ENCODE measurements at places on chromosomes 2 and 18.

DNA sequence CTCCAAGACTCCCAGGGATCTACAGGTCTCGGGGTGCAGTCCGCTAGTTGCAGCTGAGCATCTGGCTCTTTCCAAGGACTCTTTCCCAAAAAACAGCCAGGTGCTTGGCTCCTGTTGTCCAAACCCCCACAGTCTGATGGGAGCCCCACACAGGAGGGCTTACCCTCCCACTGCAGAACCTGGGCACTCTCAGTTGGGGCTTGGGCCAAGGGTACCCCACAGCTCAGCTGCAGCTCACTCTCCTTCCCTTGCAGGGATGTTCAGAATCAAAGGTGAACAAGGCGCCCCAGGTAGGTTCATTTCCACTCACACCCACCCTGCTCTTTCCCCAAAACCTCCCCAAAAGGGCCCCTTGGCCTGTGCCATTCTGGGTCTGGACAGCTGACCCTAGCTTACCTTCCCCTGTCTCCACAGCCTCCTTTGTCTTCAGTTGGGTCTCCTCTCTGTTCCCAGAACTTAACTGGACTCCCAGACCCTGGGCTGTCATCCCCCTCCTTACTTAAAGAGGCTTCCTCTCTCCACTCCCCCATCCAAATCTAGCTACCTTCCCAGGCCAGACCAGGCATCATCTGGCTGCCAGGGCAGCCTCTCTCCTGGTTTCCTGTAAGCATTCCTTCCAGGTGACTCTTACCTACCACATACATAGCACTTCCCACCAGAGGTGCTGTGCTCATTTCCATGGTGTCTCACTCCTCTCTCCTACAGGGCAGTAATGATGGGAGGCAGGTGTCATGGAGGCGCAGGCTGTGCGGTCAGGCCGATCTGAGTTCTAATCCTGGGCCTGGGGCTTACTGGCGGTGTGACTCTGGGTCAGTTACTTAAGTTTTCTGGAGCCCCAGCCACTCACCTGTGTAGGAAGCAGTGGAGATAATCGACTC lies 29.5 kb downstream of the MARCO start:
- DNase-seq, result peak; percentile 3

GRCh38 chr2:231188506-231189170 lies 9.8 kb upstream of the ARMC9 start:
- DNase-seq, result no peak

- no peak for DNase-seq
Observed at GRCh38 chr2:124289615-124290014, 264.5 kb downstream of the CNTNAP5 start.

DNA sequence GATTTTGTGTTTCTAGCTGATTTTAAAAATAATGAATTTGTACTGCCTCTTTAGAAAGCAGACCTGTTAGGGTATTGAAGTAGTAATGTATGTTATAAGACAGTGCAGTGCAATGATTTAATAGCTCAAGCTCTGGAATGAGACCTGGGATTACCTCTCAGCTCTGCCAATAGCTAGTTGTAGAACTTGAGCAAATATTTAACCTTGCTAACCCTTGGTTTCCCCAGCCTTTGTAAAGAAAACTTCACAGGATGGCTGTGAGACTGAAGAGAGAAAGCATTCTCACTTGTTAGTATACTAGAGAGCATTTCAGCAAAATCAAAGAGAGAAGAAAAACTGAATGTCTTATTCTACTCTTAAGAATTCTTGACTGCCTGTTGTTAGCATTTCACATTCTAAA lies 293.9 kb downstream of the KIAA1328 start:
- DNase-seq, result no peak

DNA sequence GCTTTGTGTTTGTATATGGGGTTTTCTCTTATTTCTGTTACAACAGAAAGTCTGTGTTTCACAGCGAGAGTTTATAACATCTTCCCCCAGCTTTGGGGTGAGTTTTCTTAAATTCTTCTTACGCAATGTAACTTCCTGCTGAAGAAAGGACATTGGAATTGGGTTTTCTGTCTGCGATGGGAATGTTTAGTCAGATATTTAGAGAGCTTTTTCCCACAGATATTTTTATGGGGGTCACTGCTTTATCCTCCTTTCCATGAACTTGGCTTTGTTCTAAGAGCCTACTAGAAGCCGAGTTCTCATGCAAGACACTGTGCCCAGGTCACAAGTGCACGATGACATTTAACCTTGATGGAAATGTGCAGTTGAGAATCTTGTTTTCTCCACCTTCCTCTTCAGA lies 22.1 kb downstream of the B3GNT2 start:
- no peak for DNase-seq

- no peak for DNase-seq
Observed at GRCh38 chr2:218960309-218961165, 1.1 kb downstream of the CDK5R2 start.

- no peak for DNase-seq
Observed at GRCh38 chr2:195505701-195506100, 151.3 kb upstream of the SLC39A10 start.
